ENCODE measurements at places on chromosomes 5 and 9. TPM values are rescaled to one million over a fixed set of nuclear protein-coding genes. Genes with fewer than 3 reads are reported as not detected.
A peak's percentile ranks its signal among the peaks of the same experiment; 100 is the strongest.

PLCXD3 gene
- not detected for total RNA-seq

C5orf52 gene
- not detected for total RNA-seq

DNA sequence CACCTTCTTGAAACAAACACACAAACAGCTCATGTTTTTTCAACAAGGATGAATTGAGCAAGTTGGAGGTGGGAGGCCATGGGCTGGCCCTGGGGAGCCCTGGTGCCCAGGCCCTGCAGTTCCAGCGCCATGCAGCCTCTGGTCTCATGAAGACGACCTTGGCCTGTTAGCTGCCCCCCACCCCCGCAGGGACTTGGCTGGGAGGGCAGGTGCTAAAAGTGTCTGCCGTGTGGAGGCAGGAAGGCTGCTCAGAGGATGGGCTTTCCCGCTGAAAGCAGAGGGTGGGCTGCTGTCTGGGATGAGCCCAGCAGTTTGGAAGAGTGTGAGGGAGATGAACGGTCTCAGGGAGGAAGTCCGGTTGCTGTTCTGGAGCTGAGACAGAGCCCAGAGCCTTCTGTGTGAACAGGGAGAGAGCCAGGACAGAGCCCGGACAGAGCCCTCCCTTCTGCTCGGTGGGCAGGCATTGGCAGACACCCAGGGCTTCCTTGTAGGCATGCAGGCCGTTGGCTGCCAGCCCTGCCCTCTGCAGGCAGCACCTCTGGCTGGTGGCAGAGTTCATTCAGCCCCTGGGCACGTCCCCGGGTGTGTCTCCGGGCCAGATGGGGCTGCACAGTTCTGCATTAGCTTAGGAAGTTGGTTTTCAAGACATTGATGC is 18.7 kb downstream of the ROPN1L start:
- H3K27ac ChIP-seq, result no peak overlapping the region
- no peaks in the 10 kb centered on the region for H3K36me3 ChIP-seq
- H3K4me1 ChIP-seq, result peaks cover 7% of the 10 kb centered on the region
- no peak for DNase-seq

- DNase-seq, result peak; percentile 56
- H3K4me3 ChIP-seq, result no peak overlapping the region
- H3K36me3 ChIP-seq, result peaks cover 14% of the 10 kb centered on the region
- H3K27ac ChIP-seq, result no peak overlapping the region
- peaks cover 23% of the 10 kb centered on the region for H3K4me1 ChIP-seq
Measured at GRCh38 chr5:10310066-10310779, 2.5 kb upstream of the CMBL start.

GRCh38 chr9:77019236-77019925 is at the start of gene FOXB2:
Gene FOXB2, plus strand, starts transcription at chr9:77019655. Its CDS starts 0 bp downstream, at chr9:77019655.
- H3K27me3 ChIP-seq, result peaks cover 51% of the 10 kb centered on the region
- H3K27ac ChIP-seq, result no peak within 1 kb of the TSS
- no peak for DNase-seq
- peak within 1 kb of the TSS; percentile 56 for H3K4me3 ChIP-seq
- peaks cover 7% of the 10 kb centered on the region for H3K4me1 ChIP-seq

GRCh38 chr5:538271-538771 is 14.1 kb upstream of the SLC9A3 start:
- H3K36me3 ChIP-seq, result no peaks in the 10 kb centered on the region
- H3K27ac ChIP-seq, result no peak overlapping the region
- H3K4me1 ChIP-seq, result peaks cover 10% of the 10 kb centered on the region
- no peak overlapping the region for H3K4me3 ChIP-seq
- H3K27me3 ChIP-seq, result peaks cover 74% of the 10 kb centered on the region
- no peak for DNase-seq

DNA sequence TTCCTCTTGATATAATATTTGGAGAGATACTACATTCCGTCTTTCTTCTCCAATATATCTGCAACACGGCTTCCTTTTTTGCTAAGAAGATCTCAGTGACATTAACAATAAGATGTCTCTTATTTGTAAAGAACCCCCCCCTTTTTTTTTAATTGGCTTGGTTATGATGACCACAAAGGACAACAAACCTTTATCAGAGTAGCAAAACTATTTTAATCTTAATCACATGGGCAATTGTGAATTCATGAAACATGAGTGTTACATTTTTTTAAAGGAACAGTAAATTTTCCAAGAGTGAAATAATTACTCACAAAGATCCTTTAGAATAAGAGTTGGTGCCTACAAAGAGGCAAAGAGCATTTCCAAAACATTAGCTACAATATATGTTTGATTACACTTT is 554.1 kb downstream of the MAT2B start:
- no peak overlapping the region for H3K27ac ChIP-seq
- H3K4me1 ChIP-seq, result no peaks in the 10 kb centered on the region
- H3K36me3 ChIP-seq, result no peaks in the 10 kb centered on the region
- H3K4me3 ChIP-seq, result no peak overlapping the region

- H3K36me3 ChIP-seq, result no peaks in the 10 kb centered on the region
- no peak for DNase-seq
- H3K4me3 ChIP-seq, result no peak overlapping the region
- H3K27me3 ChIP-seq, result peaks cover 19% of the 10 kb centered on the region
- H3K4me1 ChIP-seq, result no peaks in the 10 kb centered on the region
- no peak overlapping the region for H3K27ac ChIP-seq
Measured at GRCh38 chr9:95783426-95783975, 92.0 kb upstream of the ERCC6L2 start.

PROB1 gene
- 2.4 TPM for total RNA-seq

GRCh38 chr5:56506211-56506965 is 273.3 kb upstream of the ANKRD55 start:
- H3K4me1 ChIP-seq, result peaks cover 35% of the 10 kb centered on the region
- no peaks in the 10 kb centered on the region for H3K27me3 ChIP-seq
- no peak for DNase-seq
- H3K36me3 ChIP-seq, result no peaks in the 10 kb centered on the region
- no peak overlapping the region for H3K4me3 ChIP-seq

DNA sequence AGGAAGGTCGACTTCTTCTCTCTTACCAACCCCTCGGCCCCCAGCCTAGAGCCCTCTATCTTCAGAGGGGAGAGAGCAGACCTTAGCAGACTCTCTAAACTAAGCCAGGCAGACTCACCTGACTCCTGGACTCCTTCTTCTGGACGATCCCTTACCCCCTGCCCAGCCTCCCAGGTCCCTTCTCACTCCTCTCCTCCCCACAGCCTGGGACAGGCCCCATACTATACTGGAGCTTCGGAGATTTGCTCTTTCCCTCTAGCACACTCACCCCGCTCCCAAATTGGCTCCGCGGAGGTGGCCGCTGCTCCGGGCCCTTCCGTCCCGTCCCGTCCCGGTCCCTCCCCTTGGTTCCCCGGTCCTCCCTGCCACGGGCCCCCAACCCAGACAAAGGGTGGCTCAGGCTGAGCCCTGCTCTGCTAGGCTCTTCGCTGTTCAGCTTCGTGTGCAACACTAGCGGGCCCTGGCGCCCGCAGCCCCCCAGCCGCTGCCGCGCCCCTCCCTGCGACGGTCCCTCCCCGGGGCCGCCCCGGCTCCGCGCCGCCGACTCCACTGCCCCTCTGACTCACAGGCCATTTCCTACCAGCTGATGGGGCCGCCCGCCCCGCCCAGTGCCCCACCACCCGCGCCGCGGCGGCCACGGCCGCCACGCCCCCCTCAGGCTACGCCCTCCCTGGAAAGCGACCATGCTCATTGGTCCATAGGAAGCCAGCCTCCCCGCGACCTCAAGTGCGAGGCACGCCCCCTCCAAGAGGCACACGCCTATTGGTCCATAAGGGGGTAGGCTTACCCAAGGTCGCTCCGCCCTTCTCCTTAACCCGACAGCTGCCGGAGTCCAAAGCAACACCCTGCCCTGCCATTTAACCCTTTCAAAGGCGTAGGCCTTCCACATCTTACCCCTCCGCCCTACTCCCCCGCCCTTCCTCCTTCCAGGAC is 4.4 kb downstream of the ATOSB start:
- peak overlapping the region; percentile 67 for H3K4me3 ChIP-seq
- H3K27ac ChIP-seq, result peak overlapping the region; percentile 40
- peaks cover 38% of the 10 kb centered on the region for H3K4me1 ChIP-seq
- H3K27me3 ChIP-seq, result no peaks in the 10 kb centered on the region
- H3K36me3 ChIP-seq, result peaks cover 72% of the 10 kb centered on the region
- DNase-seq, result peak; percentile 92

- H3K4me3 ChIP-seq, result no peak overlapping the region
- H3K27ac ChIP-seq, result no peak overlapping the region
- no peaks in the 10 kb centered on the region for H3K36me3 ChIP-seq
- H3K27me3 ChIP-seq, result no peaks in the 10 kb centered on the region
- no peak for DNase-seq
- no peaks in the 10 kb centered on the region for H3K4me1 ChIP-seq
Measured at GRCh38 chr9:79353856-79354520, 217.8 kb upstream of the TLE4 start.

DNA sequence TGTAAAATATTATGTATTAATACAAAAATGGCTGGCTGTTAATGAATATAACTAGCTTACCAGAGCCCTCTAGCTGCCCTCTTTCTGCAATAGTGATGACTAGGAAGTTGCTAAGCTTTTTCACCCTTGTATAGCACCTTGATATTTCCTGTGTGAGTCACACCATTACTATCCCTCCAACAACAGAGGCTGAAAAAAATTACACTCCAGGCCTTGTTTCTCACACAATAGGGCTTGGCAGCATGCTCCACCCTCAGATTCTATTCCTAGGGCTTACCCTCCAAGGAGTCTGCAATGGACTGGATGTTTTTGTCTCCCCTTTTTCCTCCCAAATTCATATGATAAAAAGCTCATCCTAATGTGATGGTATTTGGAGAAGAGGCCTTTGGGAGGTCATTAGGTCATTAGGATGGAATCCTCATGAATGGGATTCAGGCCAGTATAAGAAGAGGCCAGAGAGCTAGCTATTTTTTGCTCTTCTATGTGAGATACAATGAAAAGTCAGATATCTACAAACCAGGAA is 184.6 kb upstream of the MAP1B start:
- H3K4me1 ChIP-seq, result peaks cover 44% of the 10 kb centered on the region
- peak; percentile 66 for DNase-seq
- H3K4me3 ChIP-seq, result peak overlapping the region; percentile 31
- no peaks in the 10 kb centered on the region for H3K27me3 ChIP-seq
- peak overlapping the region; percentile 96 for H3K27ac ChIP-seq

FAM240B gene
- total RNA-seq, result not detected

DNA sequence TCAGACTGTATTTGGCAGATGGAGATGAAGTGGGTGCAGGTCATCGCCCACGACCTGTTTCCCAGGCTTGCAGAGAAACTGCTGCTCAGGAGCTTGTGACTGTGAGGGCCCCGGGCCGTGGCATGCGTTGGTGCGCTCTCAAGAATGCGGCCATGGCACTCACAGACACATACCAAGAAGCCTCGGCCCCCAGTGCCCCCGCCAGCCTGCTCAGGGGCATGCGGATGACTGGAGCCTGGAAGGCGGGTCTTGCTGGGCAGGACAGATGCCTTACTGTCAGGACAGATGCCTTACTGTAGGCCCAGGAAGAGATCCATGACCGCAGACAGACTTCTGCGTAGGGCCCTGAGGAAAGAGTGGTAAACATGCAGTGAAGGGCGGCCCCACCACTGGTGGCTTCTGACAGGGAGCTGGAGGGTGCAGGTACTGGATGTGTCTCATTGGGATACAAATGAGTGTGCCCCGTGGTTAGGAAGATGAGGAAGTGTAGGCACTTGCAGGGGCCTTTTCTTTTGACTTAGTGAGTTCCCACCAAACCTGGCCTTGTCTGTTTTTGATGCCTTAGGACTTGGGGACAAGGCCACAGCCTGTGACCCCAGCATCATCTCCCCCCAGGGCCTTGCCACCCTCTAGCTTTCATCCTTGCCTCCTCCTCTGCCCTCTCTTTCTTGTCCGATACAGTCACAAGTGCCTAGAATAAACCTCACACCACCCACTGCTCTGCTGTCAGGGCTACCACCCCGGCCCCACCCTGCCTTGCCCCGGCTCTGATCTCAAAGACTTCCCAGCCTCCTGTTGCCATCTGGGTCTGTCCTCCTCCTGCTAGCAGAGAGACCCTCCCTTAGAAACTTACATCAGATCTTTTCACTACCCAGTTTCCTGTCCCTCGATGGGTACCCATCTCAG is 68.8 kb upstream of the ABL1 start:
- DNase-seq, result no peak
- H3K27me3 ChIP-seq, result no peaks in the 10 kb centered on the region
- peaks cover 22% of the 10 kb centered on the region for H3K4me1 ChIP-seq
- H3K4me3 ChIP-seq, result no peak overlapping the region

RORB gene
- not detected for total RNA-seq

CDHR2 gene
- 13.3 TPM for total RNA-seq

DNA sequence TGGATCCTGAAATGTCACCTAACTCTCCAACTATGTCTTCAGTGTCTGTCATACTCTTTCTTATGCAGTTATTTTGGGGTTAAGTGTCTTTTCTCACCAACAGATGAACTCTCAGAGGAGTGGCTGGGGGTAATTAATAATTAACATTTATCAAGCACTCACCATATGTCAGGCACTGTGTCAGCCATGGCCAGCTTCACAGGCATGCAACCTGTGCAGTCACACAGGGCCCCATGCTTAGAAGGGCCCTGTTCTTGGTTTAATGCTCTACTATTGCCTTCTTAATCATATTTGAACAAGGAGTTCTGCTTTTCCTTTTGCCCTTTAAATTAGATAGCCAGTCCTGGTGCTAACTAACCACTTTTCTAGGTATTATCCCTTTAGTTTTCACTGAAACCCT is 3.4 kb upstream of the GRPEL2 start:
- no peak overlapping the region for H3K27ac ChIP-seq
- peaks cover 36% of the 10 kb centered on the region for H3K4me1 ChIP-seq
- H3K4me3 ChIP-seq, result no peak overlapping the region
- no peaks in the 10 kb centered on the region for H3K27me3 ChIP-seq

DNA sequence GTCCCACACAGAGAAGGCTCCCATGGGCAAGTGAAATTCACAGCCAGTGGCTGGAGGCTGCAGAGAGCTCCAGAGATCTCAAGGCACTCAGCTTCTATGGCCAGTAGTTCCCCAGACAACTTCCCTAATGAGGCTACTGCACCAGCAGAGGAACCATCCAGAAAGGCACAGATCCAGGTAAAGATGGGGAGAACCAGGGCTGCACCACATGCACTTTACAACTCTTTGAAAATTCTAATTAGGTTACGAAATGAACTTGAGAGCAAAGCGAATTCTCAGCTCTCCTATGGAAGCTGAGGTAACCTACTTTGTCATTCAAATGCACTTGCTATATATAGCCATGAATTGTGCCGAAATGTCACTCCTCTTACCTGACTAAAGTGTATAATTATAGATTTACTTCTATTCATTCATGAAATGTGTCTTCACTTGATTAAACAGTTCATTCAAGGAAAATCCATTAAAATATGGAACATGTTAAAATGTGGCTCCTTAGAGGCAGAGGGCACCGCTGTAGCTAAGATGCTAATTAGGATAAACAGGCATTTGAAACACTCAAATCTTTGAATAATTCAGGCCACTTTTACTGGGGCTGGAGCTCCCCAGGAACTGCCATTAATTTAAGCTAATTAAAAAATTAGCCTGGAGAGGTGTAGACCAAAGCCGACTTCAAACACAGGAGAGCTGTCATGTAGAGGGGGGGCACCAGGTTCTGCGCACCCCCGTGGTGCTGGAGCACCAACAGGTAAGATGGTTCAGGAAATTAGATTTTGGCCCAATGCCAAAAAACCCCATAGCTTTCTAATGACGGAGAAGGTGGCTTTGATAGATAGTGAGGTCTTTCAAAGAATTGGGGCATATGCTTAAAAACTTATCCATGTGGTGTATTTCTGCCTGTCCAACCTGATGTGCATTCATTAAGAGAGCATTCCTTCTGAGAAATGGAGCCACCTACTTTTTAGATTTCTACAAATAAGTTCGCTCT is 204.1 kb downstream of the GABBR2 start:
- H3K4me1 ChIP-seq, result no peaks in the 10 kb centered on the region
- H3K27ac ChIP-seq, result no peak overlapping the region
- no peak overlapping the region for H3K4me3 ChIP-seq
- peaks cover 60% of the 10 kb centered on the region for H3K27me3 ChIP-seq
- no peaks in the 10 kb centered on the region for H3K36me3 ChIP-seq

PCDHA2 gene
- total RNA-seq, result 0.19 TPM

LCN15 gene
- not detected for total RNA-seq

All from Calu3 (cell line).